Stimulated activated CD8-positive, alpha-beta memory T cell treated with anti-CD3 and anti-CD28 coated beads, Interleukin-7, amount 100 ng/mL, for 1 hour (primary cell): ENCODE measurements at places on chromosomes 16 and 17.

DNA sequence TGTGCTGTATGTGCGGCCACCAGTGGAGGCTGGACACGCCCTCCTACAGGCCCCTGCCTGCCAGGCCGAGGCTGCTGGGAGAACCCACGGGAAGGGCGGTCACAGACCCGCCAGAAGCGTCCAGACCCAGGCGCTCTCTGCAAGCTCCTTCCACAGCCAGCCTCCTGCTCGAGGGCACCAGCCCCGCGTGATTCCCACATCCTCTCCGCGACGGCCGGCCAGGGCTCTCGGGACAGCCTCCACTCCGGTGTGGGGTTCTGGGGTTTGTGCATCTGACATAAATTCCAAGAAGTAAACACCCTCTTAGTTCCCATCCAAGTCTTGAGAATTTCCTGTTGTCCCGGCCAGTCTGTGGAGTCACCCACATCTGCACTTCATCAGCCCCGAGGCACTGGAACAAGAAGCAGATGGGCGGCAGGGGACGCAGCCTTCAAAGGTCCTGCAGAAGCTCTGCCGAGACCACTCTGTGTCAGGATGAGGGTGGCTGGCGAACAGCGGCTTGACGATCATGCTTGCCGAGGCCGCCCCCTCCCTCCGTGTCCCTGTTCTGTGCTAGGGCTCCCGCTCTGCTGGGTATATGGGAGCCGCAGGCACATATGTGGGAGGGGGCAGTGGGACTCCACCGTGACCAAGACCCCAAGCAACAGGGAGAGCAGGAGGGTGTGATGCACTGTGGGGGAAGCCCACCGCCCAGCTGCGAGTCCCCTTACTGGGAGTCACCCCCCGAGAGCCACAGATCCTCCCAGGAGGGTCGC is 2.4 kb upstream of the TMEM204 start:
- DNase-seq = no peak

DNA sequence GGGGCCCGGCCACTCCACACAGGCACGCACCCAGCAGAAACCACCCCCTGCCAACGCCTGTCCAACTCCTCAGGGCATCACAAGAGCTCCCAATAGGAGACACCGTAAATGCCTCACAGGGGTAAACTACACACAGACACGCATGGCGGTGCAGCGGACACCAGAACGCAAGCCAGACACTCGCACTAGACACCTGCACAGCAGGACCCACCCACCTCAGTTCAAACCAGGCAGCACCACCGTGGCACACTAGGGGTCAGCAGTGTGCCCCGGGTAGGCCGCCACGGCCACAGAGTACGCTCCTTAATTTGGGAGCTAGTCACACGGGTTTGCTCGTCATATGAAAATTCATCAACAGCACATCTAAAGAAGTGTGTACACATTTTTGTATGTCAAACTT is 3.4 kb downstream of the SLC38A10 start:
- DNase-seq = peak; percentile 35

DNA sequence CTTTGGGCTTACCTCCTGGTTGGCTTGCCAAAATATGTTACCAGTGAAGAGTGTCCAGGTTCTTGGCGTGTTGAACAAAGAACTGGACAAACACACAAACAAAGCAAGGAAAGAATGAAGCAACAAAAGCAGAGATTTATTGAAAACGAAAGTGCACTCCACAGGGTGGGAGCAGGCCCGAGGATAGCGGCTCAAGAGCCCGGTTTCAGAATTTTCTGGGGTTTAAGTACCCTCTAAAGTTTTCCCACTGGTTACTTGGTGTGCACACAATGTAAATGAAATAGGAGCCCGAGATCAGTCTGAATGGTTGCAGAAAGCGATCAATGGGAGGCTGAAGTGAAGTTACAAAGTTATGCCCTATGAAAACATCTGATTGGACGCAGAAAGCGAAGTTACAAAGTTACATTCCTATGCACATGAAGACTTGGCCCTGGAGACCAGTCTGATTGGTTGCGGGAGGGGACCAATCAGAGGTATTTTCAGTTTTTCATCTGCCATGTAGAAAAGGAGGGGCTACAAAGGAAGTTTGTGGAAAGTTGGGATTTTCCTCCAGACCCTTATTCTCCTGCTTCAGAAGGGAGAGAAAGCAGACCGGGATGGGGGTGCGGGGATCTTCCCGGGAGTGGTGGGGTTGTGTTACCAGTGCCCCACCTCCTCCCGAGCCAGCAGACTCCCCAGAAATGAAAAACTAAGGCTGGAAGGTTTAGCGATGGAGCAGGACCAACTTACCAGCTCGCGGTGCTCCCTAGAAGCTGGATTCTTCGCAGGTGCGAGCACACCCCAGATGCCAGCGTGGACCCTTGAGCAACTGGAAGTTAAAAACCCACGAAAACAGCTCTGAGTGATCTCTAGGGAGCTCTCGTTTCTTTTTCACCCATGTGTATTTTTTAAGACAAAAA is at the start of gene SLFN12:
SLFN12 (minus strand) TSS at position 325 of the 899 bp plus-strand sequence. CDS start 9,472 bp downstream, outside the sequence.
- DNase-seq = peak; percentile 17

- no peak for DNase-seq
Measured at GRCh38 chr17:75384751-75385150, 20.7 kb downstream of the GRB2 start.

GRCh38 chr17:65182233-65182632 is 45.1 kb downstream of the RGS9 start:
- DNase-seq = no peak

DNA sequence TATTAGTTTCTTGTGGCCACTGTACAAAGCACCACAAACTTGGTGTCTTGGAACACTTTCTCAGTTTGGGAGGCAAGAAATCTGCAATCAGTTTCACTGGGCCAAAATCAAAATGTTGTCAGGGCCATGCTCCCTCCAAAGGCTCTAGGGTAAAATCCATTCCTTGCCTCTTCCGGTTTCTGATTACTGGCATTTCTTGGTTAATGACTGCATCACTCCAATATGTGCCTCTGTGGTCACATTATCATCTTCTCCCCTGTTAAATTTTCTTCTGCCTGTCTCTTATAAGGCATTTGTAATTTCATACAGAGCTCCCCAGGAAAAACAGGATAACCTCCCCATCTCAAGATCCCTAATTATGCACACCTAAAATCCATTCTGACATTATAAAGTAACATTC is 34.8 kb downstream of the ZNF287 start:
- DNase-seq = no peak

DNA sequence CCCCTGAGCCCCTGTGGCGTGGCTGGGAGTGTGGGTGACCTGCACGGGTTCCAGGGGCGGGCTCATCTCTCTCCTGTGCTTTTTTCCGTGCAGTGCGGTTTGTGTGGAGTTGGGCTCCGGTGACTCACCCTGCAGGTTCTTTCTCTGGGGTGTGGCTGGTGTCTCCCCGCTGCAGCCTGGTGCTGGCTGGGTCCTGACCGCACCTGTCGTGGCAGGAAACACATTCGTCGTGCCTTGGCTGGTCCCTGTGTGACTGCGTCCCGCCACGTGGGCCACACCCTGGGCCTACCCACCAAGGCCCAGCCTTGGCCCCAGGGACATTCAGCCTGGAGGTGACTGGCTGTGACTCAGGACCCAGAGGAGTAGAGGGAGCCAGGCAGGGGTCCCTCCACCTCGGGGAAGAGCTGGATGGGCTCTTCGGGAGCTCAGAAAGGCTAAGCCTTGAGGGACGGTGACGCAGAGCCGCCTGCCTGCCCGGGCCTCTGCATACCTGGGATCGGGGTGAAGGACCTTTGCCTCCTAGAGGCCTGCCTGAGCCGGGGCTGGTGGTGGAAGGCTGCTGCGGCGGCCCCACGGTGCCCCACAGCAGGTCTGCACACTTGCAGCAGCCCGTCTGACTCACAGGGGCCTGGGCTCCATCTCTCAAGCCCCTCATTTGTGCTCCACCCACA is 7.8 kb downstream of the TRAF7 start:
- no peak for DNase-seq

DNA sequence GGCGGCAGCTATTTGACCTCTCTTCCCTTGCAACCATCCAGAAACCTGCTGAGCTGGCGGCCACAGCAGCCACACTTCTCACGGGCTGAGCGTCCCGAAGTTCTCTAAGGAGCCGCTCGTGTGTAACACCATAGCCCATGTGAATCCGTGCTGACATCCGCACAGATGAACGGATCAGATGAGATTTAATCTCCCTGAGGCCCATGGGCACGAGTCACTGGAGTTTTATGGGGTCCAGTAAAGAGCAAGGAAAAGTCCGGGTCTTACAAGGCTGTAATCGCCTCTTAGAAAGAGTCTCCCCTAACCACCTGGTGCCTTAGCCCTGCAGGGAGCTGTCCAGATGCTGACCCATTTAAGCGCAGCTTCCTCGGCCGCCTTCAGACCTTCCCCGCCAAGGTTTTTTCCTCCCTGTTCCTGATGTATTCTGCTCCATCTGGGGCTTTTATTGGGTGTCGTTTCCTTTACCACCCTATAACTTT is 5.5 kb upstream of the CACNG5 start:
- DNase-seq = no peak

- no peak for DNase-seq
Measured at GRCh38 chr16:28531777-28532744, 6.7 kb downstream of the NUPR1 start.

DNA sequence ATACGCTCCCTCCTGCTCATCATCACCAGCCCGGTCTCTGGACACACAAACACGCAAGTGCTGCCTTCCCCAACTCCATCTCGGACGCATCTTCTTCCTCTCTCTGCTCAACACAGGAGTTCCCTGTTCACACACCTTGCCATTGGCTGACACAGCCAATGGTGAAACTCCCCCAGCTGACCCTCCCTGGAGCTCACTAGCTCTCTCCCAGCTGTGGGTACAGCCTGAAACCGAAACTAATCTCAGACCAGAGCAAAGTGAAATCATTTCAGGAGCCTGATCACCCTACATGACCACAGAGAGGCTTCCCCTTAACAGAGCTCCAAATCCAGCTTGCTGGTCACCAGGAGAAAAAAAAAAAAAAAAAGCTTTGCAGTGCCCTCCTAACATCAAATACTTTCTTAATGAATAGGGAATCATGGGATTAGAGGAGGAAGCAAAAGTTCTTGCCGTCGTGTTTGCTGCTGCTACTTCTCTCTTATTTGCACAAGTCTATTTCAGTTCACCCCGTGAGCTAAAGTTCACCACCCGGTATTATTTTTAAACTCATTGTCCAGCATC is 8.3 kb downstream of the CUEDC1 start:
- no peak for DNase-seq

DNA sequence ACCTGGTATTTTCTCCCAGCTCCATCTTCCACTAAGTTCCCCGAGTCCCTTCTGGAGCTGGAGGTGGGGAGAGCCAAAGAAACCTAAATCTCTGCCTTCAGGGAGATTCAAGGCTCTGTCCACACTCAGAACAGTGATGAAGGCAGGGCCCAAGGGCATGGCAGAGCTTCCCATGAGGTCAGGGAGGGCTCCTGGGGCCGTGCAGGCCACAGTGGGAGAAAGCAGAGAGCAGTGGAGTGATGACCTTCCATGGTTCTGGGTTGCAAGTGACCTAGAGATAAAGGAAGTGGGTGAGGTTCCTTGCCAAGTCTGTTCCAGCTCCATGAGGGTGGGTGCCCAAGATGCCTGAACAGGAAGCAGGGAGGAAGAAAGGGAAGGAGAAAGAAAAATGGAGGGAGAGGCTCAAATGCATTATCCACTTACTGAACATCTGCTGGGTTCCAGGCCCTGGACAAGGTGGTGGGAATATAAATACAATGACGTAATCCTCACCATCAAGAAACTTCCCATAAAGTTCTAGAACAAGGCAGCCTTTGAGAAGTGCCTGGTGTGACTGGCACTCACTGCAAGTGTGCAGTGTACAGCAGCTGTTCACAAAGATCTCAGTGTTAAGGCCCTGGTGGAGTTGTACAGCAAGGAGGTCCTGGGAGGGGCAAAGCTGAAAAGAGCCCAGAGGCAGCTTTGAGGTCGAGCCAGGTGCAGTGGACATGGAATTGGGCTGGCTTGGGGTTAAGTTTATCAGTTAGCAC is 13.3 kb downstream of the TBKBP1 start:
- DNase-seq = no peak

DNA sequence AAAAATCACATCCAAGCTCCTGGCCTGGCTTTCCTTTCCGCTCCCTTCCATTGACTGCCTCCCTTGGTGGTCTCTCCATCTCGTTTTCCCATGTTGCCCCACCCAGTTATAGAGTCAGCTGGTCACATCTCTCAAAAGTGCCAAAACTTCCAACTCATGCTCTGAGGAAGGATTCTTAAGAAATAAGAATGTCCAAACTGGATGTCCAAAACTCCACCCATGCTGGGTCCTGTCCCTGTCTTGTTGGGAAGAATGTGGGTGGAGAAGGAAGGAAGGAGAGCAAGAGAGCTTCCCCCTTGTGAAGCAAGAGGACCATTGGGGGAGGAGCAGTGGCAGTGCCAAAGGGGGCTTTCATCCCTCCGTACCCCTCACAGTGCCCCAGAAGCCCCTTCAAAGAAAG is 44.6 kb upstream of the MAP3K14 start:
- DNase-seq = no peak

- no peak for DNase-seq
Measured at GRCh38 chr17:79006794-79007503, 2.6 kb downstream of the CANT1 start.

DNA sequence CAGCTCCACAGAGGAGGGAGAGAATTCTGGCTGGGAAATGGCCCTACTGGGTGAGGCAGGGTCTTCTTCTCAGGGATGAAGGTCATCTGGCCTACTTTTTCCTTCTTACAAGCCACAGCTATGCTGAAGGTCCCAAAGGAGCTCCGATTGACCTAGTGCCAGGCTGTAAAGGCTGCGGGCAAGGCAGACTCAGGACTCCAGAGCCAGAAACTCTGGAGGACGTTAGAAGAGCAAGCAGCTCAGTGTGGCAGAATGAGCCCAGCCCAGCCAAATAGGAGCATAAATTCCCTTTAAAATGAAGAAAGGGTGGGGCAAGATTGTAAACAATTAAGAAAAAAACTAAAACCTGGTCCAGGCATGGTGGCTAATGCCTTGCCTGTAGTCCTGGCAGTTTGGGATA is 20.1 kb upstream of the CNOT1 start:
- no peak for DNase-seq

DNA sequence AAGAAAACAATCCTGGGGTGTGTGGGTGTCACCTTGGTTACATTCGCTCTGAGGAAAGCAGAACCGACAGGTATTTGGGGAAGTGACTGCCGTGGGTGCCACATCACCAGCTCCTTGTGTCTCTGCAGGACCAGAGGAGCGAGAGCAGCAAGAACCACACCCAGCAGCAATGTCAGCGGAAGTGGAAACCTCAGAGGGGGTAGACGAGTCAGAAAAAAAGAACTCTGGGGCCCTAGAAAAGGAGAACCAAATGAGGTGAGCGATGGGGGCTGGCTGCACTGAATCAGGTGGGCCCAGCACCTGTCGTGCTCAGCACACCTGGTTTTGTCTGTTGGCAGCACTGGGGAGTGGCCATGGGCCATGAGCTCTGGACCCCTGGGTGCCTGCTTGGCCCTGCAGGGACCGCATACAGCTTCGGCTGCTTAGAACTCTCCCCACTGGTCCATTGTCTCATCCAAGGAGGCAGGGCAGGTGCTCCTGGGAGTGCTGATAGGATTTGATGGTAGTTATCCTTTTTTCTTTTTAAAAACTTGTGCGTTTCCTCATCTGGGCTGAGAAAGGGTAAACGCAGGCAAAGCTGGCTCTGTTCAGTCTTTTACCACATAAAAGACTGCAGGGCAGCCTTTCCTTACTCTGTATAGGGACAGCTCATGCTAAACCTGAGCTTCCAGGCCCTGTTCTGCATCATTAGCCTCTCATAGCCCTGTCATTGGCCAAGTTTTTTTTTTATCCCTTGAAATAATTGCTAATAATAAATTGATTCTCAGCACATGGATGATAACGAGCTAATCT is 29.4 kb downstream of the HMOX2 start:
- peak; percentile 46 for DNase-seq

- DNase-seq = no peak
Measured at GRCh38 chr17:72145962-72146361, 25.1 kb downstream of the SOX9 start.

- DNase-seq = no peak
Measured at GRCh38 chr16:888901-889570, 81.7 kb downstream of the LMF1 start.
